ENCODE measurements at places on chromosomes 13 and 19.

GRCh38 chr19:8438236-8438635 lies 6.5 kb upstream of the HNRNPM start:
- no peak for DNase-seq

DNA sequence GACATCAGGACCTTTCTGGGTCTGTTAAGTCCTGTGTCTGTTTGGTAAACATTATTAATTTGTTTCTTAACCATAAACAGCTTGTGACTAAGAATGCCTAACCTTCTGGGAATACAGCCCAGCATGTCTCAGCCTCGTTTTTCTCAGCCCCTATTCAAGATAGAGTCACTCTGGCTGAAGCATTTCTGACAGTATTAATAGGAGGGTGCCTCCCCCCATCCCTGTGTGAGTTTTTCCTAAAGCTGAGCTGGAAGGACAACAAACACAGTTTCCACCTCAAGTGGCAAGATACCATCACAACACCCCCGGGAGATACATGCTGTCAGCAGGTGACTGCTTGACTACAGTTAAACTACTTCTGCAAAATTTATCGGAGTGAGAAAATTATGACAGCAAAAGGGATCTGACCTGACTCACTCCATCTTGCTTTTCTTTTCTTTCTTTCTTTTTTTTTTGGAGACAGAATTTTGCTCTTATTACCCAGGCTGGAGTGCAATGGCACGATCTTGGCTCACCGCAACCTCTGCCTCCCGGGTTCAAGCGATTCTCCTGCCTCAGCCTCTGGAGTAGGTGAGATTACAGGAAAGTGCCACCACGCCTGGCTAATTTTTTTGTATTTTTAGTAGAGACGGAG lies 59.3 kb upstream of the ABCC4 start:
- no peak for DNase-seq

DNA sequence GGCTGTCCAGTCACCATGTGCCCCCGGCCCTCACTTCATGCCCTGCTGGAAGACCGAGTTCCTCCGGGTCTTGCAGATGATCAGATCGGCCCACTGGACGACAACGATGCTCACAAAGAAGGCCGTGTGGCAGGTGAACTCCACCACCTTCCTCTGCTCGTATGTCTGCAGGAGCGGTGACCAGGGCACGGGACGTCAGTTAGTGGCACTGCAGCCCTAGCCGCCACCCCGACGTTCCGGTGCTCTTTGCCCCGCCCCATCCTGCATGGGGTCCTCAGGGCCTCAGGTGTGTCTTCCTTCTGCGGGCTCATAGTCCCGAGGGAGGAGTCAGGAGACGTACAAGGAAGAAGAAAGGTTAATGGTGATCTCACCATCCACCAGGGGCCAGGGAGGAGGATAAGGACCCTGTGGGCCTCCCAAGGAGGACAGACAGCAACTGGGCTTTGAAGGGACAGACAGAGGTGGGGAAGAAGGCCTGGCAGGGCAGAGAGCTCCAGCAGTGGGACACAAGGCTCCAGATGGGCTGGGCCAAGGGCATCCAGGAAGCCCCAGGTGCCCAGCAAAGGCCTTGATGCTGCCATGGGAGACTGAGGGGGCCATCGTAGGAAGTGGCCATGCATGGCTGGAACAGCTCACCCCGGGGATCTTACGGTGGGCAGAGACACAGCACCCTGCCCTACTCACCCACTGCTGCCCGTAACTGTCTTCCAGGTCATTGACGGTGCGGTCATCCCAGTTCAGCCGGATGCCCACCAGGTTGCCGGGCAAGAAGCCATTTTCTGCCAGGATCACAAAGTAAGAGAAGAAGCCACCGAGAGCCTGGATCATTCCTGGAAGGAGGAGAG lies 9.9 kb upstream of the RABAC1 start:
- no peak for DNase-seq

- DNase-seq: no peak
Observed at GRCh38 chr13:44605721-44606120, 29.6 kb upstream of the TSC22D1 start.

GRCh38 chr13:44523146-44524015 lies 52.7 kb downstream of the TSC22D1 start:
- no peak for DNase-seq

Data from NCI-H2081 (cell line).